ENCODE measurements at places on chromosomes 11 and 22.

DNA sequence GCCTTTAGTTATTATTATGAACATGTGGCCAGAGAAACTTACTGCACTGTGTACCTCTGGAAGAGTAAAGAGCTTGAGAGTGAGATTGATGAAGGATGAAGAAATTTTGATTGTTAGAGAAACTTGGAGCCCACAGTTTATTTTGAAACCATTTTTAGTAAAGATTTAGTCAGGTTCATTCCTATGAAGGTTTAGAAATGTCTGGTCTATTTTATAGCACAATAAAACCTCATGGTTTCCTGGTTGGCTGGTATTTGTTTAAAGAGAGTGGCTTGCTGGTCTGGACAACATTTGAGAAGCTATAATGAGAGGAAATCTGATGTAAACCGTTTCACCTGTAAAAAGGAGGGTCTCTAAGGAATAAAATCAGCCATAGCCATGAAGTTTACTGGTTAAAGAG, 8.8 kb upstream of the PDE3B start:
- DNase-seq = no peak

DNA sequence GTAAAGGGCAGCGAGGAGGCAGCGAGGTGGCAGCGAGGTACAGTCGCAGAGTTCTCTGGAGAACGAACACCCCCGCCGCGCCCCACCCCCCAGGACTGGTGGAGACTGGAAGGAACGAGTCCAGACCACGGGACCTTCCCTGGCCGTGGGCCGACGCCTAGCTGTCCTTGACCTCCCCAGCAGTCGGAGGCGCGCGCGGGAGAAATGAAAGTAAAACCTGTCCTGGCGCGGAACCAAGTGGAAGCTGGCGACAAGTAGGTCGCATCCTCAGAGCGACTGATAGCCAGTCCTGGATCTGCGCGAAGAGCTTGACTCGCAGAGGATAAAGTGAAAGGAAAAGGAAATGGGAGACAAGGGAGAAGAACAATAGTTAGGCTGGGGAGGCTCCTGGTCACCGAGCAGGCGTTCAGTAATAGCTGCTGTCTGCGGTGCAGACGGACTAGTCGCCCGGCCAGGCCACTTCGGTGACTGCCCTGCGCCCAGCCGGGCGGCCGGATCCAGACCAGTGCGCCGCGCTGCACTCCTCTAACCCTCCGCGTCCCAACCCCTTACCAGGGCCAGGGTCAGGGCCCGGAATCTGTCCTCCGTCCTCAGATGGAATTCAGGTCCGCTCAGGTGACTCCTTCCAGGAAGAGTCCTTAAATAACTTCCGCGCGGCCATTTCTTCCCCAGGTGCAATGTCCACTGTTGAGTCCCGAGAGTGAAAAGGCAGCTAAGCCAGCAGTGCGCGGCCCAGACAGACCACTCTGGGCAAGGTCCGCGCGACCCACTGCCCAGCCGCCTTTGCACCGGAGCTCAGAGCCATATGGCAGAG, 1.9 kb upstream of the ADM start:
- peak; percentile 60 for DNase-seq

DNA sequence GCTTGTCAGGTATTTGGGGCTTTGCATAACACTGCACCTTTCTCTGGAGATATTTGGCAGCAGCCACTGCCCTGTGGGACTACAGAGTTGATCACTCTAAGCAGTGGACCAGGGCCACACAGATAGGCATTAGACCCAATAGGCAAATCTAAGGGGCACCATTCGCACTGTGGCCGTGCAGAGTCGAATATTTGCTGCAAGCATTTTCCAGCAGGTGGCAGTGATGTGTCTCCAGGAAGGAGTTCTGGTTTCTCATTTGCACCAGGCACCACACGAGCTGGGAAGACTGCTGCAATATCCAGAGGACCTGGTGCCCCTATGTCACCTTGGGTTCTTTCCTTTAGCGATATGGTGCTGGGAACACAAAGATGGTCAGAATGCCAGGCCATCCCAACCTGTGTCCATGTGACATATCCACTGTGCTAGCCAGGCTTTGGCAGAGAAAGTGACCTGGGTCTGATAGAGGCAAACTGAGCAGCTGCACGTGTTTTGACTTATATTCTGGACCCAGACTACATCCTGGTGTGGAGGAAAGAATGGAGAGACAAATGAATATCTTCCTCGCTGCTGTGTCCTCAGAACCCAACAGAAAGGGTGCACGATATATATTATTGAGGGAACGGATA, 318.7 kb downstream of the BUD13 start:
- DNase-seq = peak; percentile 52

- no peak for DNase-seq
Measured at GRCh38 chr11:121892863-121893262, 223.2 kb downstream of the BLID start.

- no peak for DNase-seq
Measured at GRCh38 chr11:75673977-75674582, 5.2 kb upstream of the MAP6 start.

DNA sequence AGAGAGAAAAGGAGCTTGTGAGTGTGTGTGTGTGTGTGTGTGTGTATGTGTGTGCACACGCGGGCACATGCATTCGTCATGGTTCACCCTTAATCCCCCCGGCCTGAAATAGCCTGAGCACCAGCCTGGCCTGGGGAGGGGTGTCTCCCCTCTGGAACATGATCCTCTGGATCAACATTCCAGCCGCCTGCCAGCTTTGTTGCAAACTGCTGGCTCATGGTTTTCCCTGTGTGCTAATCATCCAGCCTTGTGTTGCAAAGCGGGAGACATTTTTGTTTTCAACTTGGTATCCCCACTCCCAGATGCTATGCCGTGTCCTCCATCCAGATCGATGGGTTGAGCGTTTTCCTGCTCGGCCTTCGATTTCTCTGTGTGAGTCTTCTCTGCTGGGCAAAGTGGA, 94.3 kb downstream of the FEZ1 start:
- no peak for DNase-seq

DNA sequence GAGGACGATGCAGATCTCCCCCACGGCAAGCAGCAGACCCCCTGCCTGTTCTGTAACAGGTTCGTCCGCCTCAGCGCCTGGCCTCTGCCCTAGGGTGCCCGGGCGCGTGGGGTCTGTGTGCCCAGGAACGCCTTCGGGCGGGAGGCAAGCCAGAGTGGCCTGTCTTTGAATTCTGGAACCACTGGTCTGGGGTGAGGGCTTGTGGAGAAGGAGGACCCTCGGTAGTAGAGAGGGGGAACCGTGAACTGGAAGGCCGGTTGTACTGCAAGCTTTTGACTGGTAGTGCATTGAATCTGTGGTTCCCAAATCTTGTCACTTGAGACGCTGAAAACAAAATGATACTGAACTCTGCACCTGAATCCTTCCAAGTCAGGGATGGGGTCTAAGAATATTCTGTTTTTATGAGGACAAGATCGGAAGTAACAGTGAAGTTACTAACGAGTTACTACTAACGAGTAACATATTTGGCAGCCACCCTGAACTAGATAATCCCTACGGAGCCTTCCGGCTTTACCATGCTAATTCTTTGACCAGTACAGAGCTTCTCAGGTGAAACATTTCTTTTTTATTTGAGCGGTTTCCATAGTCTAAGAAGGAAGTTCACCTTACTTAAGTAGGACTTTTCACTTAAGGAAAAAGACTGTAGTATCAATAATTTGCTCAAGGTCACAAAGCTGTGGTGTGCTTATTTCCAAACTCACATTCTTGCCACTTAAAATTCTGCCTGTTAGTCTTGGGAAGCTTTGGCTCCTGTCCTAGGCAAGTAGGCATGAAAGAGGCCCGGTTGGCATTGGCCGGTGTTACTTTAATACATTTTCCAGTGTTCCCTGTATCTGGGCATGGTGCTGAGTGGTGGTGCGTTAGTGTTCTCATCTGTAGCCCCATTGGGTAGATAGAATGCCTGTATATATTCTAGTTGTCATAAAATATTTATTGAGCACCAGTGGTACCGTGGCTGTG, 860 bp downstream of the PRMT3 start:
- no peak for DNase-seq

DNA sequence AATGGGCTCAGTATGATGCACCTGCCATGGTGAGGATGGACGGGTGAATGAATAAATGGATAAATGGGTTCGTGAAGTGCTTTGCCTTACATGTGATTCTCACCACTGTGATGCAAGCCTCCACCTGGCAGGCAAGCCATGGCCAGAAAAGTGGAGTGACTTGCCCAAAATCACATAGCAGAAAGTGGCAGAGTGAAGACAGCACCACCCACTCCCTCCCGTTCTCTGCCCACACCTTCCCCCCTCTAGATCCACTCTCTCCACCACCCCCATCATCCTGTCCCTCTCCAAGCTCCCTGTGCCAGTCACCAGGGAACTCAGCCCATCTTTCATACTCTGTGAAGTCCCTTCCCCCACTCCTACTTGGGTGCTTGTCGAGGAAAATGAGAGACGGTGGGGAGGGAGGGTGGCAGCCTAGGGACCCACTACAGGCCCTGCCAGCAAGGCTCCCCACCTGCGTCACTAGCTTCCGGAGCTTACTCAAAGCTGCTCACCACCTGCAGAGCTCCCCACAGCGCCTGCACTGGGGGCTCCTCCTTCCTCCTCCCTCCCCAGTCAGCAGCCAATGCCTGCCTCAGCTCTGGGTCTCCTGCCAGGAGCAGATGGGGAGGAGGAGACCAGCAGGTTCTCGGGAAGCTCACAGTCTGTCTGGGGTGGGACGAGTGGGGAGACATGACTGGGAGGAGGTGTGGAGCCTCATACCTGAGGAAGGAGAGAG, 82.3 kb downstream of the PDE2A start:
- DNase-seq = no peak

- no peak for DNase-seq
Measured at GRCh38 chr11:63012430-63012829, 3.2 kb downstream of the SLC22A8 start.

DNA sequence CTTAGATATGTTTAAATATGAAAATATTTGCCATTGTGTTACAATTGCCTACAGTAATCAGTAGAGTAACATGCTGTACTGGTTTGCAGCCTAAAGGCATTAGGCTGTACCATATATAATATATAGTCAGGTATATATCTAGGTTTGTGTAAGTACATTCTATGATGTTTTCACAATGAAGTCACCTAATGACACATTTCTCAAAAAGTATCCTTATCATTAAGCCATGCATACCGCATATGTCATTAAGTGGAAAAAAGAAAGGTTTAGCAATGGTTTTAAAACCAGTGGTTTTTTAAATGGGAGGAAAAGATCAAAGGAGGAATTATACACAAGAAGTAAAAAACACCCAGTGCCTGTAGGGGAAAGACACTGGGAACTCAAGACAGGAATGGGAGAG, 122.7 kb downstream of the RBFOX2 start:
- DNase-seq = no peak

GRCh38 chr11:62169448-62169847, 20.6 kb upstream of the SCGB1D1 start:
- DNase-seq = no peak

DNA sequence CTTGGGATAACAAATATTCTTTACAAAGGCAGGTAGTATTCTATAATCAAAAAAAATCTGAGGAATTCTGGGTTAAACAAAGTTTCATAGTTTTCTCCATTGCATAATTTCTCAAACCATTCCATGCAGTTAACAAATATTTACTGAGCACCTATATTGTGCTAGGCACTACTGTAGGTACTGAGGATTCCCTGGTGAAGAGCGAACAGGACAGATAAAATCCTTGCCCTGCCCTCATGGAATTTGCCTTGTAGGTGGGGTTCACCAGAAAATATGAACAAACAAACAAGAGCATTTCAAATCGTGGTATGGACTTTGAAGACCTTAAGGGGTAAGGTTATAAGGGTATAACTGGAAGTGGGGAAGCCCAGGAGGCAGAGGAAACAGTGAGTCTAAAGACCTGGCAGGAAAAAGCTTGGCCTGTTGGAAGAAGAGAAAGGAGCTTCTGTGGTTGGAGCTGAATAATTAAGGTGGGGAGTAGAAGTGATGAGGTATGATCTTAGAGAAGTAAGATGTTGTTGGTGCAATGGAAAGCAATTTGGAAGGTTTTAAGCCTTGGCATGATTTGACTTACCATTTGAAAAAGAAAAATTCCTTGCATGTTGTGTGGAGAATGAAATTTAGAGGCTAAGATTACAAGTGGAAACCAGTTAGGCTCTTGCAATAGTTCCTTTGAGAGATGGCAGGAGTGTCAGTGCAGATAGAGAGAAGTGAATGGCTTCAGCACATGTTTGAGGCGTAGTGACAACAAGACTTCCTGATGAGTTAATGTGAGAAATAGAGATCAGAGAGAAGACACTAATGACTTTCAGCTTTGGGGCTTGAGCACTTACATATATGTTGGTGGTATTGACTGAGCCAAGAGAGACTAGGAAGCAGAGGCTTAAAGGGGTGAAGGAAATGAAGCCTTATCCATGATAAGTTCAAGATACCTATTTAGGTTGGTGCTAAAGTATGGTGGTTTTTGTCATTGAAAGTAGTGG, 55.7 kb upstream of the PICALM start:
- no peak for DNase-seq

- DNase-seq = no peak
Measured at GRCh38 chr11:10576035-10576398, 7.6 kb upstream of the LYVE1 start.

DNA sequence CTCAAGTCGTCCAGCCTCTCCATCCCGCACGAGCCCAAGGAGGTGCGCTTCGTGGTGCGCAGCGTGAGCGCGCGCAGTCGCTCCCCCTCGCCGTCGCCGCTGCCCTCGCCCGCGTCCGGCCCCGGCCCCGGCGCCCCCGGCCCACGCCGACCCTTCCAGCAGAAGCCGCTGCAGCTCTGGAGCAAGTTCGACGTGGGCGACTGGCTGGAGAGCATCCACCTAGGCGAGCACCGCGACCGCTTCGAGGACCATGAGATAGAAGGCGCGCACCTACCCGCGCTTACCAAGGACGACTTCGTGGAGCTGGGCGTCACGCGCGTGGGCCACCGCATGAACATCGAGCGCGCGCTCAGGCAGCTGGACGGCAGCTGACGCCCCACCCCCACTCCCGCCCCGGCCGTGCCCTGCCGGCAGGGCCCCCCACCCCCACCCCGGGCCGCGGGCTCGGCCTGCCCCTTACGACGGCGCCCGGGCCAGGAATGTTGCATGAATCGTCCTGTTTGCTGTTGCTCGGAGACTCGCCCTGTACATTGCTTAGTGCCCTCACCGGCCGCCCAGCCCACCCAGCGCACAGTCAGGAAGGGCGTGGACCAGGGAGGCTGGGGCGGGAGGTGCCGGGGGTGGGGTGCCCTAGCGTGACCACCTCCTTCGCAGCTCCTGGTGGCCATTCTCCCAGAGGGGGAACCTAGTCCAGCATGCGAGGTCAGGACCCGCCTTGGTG, 6.9 kb upstream of the ACR start:
- DNase-seq = no peak

GRCh38 chr22:49166746-49167145, 660.9 kb downstream of the BRD1 start:
- DNase-seq = no peak

- no peak for DNase-seq
Measured at GRCh38 chr22:21972293-21972779, 10.3 kb downstream of the TOP3B start.

GRCh38 chr22:34997633-34998299, 68.2 kb upstream of the ISX start:
- no peak for DNase-seq

GRCh38 chr11:34502949-34503348, 10.6 kb downstream of the ELF5 start:
- no peak for DNase-seq

DNA sequence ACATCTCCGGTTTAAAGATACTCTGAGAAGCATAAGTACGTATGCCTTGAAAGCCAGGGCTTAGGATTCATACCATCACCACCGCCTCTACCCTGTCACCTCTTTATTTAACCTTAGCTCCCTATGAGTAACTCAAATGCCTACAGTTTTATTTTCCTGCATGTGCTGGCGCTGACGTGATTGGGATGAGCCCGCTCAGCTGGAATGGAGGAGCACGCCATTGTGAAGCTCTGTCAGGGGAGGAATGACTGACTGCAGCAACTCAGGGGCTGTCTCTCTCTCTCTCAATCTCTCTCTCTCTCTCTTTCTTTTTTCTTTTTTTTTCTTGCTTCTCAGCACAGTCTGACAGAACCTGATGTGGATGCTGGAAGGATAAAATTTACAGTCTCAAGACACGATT, 12.4 kb downstream of the CAVIN3 start:
- DNase-seq = no peak
